Activated CD4-positive, alpha-beta T cell treated with anti-CD3 and anti-CD28 coated beads, Interleukin-2, amount 10 ng/mL, durations not matched to agents 24 days and 14 days (primary cell): ENCODE measurements at places on chromosomes 4 and X. TPM values are rescaled to one million over a fixed set of nuclear protein-coding genes. Genes with fewer than 3 reads are reported as not detected.

Gene SHROOM4
- total RNA-seq, result not detected in 2 replicates

Gene CASP3
- 84.8 and 89.8 TPM in 2 replicates for total RNA-seq

Gene TRPC3
- 2.7 and 3.1 TPM in 2 replicates for total RNA-seq

Gene DNAAF6
- not detected in 2 replicates for total RNA-seq

Gene CXCL8
- total RNA-seq, result 10.8 and 11.8 TPM in 2 replicates

Gene TMEM31
- not detected in 2 replicates for total RNA-seq

Gene SOWAHB
- total RNA-seq, result not detected in 2 replicates

GRCh38 chr4:10066206-10066605 is 44.9 kb upstream of the SLC2A9 start:
- no peaks in the 10 kb centered on the region for H3K27me3 ChIP-seq
- H3K27ac ChIP-seq, result no peak overlapping the region
- H3K4me3 ChIP-seq, result no peak overlapping the region

GRCh38 chrX:45788941-45789348 is 588.3 kb upstream of the DIPK2B start:
- peak overlapping the region; percentile 49 for H3K4me3 ChIP-seq
- H3K36me3 ChIP-seq, result peaks cover 58% of the 10 kb centered on the region
- no peak for DNase-seq

DNA sequence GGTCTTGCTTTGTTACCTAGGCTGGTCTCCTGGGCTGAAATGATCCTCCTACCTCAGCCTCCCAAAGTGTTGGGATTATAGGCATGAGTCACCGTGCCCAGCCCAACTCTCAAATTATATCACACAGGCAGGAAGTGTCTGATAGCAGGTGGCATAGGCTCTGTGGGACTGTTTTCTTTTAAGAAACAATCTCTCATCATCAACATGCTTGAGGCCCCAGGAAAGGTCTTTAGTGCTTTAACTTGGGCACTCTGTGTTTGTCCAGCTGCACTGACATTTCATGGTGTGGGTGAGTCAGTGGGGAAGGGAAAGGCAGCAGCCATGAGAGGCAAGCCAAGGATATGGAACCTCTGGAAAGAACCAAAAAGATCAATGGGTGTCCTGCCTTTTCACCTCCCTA is 88.1 kb upstream of the TSPAN5 start:
- no peak overlapping the region for H3K27ac ChIP-seq
- no peaks in the 10 kb centered on the region for H3K27me3 ChIP-seq
- no peak for DNase-seq
- H3K4me3 ChIP-seq, result no peak overlapping the region
- H3K36me3 ChIP-seq, result no peaks in the 10 kb centered on the region

DNA sequence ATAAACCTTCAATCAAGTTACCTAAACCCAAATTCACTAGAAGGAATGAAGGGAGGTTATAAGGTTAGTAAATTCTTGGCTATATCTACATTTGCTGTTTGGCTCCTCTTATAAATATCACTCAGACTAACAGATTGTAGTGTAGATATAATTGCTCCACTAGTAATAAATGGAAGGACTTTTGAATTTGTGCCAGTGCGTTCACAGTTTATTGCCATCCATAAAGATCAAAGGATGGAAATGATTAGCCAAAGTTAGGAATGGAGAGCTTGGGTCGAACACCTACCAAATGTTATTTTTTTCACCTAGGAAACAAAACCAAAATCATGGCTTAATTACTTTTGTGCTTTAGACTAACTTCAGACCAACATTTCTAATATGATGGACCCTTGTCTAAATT is 9.2 kb downstream of the DTHD1 start:
- peaks cover 3% of the 10 kb centered on the region for H3K27me3 ChIP-seq
- DNase-seq, result no peak
- no peak overlapping the region for H3K27ac ChIP-seq
- H3K36me3 ChIP-seq, result peaks cover 4% of the 10 kb centered on the region
- H3K4me1 ChIP-seq, result peaks cover 32% of the 10 kb centered on the region

DNA sequence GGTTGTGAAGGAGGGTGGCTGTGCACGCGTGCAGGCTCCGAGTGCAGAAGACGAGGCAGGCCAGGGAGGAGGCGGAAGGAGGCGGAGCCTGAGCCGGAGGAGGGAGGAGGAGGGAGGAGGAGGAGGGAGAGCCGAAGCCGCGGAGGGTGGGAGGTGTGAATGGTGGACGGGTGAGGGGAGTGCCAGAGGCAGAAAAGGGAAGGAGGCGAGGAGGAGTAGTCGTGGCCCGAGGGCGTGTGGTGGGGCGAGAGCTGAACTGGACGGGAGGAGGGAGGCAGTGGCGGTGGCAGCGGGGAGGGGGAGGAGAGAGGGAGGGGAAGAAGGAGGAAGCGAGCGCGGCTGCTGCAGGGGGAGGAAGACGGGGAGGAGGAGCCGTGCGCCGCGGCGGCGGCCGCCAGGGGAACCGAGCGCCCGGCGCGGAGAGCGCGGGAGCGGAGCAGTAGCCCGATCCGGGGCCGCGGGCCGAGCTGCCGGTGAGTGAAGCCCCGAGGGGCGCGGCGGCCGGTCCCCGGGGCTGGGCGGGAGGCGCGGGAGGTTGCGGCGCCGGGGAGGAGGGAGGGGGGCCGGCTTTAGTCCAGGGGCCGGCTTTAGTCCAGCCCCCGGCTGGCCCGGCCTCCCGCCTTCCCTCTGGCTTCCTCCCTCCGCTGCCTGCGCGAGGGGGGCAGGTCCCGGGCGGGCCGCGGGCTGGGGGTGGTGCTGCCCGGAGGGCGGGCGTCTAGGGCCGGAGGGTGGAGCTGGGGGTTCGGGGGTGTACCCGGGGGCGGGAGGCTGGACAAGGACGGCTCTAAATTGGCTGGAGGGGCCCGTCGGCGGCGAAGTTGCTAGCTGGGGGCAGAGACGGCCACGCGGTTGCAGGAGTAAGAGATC is at the start of gene TMEM164:
TMEM164 (plus strand) TSS at position 815 of the 867 bp plus-strand sequence. CDS start 661 bp downstream, outside the sequence.
- peaks cover 9% of the 10 kb centered on the region for H3K36me3 ChIP-seq
- peaks cover 28% of the 10 kb centered on the region for H3K4me1 ChIP-seq
- peak within 1 kb of the TSS; percentile 89 for H3K4me3 ChIP-seq
- H3K27me3 ChIP-seq, result no peaks in the 10 kb centered on the region
- DNase-seq, result peak; percentile 94

GRCh38 chr4:177434667-177435066 is 7.6 kb downstream of the AGA start:
- no peaks in the 10 kb centered on the region for H3K27me3 ChIP-seq
- H3K4me3 ChIP-seq, result no peak overlapping the region
- DNase-seq, result no peak

DNA sequence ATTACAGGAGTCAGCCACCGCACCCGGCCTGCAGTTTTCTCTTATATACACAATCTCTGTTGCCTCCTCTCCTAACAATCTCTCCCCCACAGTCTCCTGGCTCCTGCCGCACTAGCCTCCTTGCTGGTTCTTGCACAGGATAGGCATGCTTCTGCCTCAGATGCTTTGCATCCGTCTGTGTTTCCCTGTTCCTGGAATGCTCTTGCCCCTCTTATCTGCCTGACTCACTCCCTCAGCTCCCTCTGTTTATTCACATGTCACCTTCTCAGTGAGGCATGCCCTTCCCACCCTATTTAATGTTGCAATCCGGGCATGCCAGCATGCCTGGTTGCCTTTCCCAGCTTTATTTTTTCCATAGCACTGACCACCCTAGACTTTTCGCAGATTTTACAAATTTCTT is 161.9 kb downstream of the PHF8 start:
- no peak for DNase-seq
- peaks cover 3% of the 10 kb centered on the region for H3K27me3 ChIP-seq
- H3K4me3 ChIP-seq, result no peak overlapping the region
- no peak overlapping the region for H3K27ac ChIP-seq
- no peaks in the 10 kb centered on the region for H3K4me1 ChIP-seq
- no peaks in the 10 kb centered on the region for H3K36me3 ChIP-seq

DNA sequence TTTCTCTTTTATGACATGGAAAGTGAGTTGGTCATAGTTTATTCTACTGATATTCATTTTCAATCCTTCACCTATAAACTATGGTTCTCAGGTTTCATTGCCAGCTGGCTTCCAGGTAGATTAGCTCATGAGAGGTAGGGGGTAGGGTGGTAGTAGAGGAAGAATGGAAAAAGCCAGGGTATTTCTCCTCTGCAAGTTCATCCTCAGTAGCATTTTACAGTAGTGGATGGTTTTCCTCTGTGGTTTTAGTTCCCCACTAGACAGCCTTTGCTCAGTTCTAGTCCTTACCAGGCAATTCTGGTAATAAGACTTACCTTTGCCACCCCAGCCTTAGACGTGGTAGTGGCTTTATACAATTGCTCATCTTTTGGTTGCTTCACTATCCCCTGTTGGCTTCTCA is 8.9 kb upstream of the NAA11 start:
- H3K36me3 ChIP-seq, result no peaks in the 10 kb centered on the region
- H3K4me1 ChIP-seq, result no peaks in the 10 kb centered on the region
- no peak for DNase-seq
- no peaks in the 10 kb centered on the region for H3K27me3 ChIP-seq
- no peak overlapping the region for H3K4me3 ChIP-seq

- no peaks in the 10 kb centered on the region for H3K27me3 ChIP-seq
- DNase-seq, result no peak
- H3K27ac ChIP-seq, result no peak overlapping the region
- H3K36me3 ChIP-seq, result no peaks in the 10 kb centered on the region
- peaks cover 2% of the 10 kb centered on the region for H3K4me1 ChIP-seq
- no peak overlapping the region for H3K4me3 ChIP-seq
Measured at GRCh38 chr4:146338512-146338911, 124.2 kb downstream of the REELD1 start.

DNA sequence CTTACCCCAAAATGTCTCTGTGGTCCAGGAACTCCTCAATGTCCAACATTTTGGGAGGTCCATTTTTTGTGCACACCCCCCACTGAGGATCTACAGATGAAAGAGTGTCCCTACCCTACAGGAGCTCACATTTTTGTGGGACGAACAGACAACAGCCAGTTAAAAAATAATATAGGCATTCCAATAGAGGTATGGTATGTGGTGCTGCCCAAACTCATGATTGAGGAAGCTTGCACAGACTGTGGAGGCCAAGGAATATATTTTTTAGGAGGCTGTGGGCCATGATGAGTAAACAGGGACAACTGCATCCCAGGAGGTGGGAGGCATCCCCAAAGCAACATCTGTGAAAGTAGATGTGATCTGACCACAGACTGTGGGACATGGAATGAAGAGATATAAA is 181.0 kb upstream of the HCCS start:
- no peak for DNase-seq
- H3K4me3 ChIP-seq, result no peak overlapping the region
- no peak overlapping the region for H3K27ac ChIP-seq
- no peaks in the 10 kb centered on the region for H3K4me1 ChIP-seq
- H3K36me3 ChIP-seq, result no peaks in the 10 kb centered on the region

GRCh38 chr4:2067446-2068197 is 8.5 kb downstream of the NAT8L start:
- no peaks in the 10 kb centered on the region for H3K4me1 ChIP-seq
- no peak overlapping the region for H3K4me3 ChIP-seq
- no peak overlapping the region for H3K27ac ChIP-seq
- DNase-seq, result no peak
- peaks cover 2% of the 10 kb centered on the region for H3K36me3 ChIP-seq

DNA sequence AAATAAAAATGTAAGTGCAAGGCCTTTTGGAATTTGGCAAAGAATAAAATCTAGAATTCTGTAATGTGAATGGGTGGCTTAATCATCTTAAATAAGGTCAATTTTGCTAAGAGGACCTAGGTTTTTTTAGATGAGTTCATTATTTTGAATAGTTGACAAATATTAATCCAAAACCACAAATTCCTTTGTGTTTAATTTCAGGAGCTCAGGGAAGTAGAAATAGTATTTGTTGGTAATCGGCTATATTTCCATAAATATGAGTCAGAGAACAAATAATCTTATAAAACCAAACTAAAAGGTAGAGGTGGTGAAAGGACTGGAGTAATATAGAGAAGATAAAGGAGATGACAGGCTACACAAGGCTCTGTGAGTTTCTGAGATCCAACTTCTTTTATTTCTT is 190.4 kb upstream of the TLL1 start:
- H3K4me3 ChIP-seq, result no peak overlapping the region
- no peak for DNase-seq
- no peaks in the 10 kb centered on the region for H3K36me3 ChIP-seq
- no peaks in the 10 kb centered on the region for H3K27me3 ChIP-seq
- no peak overlapping the region for H3K27ac ChIP-seq

GRCh38 chr4:147733716-147734344 is 1.9 kb downstream of the ARHGAP10 start:
- no peaks in the 10 kb centered on the region for H3K36me3 ChIP-seq
- no peak overlapping the region for H3K27ac ChIP-seq
- H3K4me3 ChIP-seq, result peak overlapping the region; percentile 94
- peaks cover 35% of the 10 kb centered on the region for H3K4me1 ChIP-seq

GRCh38 chrX:47012131-47012530 is 66.1 kb upstream of the RGN start:
- H3K4me1 ChIP-seq, result no peaks in the 10 kb centered on the region
- DNase-seq, result no peak
- peaks cover under 1% of the 10 kb centered on the region for H3K27me3 ChIP-seq
- no peak overlapping the region for H3K27ac ChIP-seq

- no peaks in the 10 kb centered on the region for H3K27me3 ChIP-seq
- peaks cover 41% of the 10 kb centered on the region for H3K36me3 ChIP-seq
- no peak overlapping the region for H3K4me3 ChIP-seq
- no peak overlapping the region for H3K27ac ChIP-seq
Measured at GRCh38 chr4:36215627-36216026, 28.7 kb downstream of the ARAP2 start.

DNA sequence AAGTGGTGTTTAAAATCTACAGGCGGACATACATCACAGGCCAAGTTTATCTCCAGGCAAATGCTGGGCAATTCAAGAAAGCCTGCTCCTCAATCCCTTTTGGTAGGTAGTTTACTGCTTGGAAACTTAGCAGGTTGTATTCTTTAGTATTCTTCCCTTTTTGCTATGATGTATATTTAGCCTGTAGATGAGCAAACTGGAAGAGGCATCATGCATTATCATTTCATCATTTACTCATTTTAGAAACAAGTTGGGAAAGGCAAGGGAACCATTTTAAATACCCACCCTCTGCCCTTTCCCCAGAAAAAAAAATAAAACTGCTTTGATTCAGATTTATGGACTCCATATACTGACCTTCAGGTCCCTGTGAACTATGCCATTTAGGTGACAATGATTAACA is 213.2 kb downstream of the CAMK2D start:
- H3K4me1 ChIP-seq, result peaks cover 24% of the 10 kb centered on the region
- DNase-seq, result no peak
- H3K27ac ChIP-seq, result peak overlapping the region; percentile 1
- H3K36me3 ChIP-seq, result peaks cover 31% of the 10 kb centered on the region
- H3K4me3 ChIP-seq, result no peak overlapping the region
- H3K27me3 ChIP-seq, result no peaks in the 10 kb centered on the region

- DNase-seq, result no peak
- no peak overlapping the region for H3K27ac ChIP-seq
- H3K4me1 ChIP-seq, result peaks cover 3% of the 10 kb centered on the region
- no peaks in the 10 kb centered on the region for H3K36me3 ChIP-seq
- peaks cover 13% of the 10 kb centered on the region for H3K27me3 ChIP-seq
Measured at GRCh38 chr4:104915373-104915772, 231.3 kb upstream of the TET2 start.
